ENCODE measurements at places on chromosomes 13 and 19.

- DNase-seq = no peak
Observed at GRCh38 chr19:56273563-56274117, 1.1 kb downstream of the EDDM13 start.

DNA sequence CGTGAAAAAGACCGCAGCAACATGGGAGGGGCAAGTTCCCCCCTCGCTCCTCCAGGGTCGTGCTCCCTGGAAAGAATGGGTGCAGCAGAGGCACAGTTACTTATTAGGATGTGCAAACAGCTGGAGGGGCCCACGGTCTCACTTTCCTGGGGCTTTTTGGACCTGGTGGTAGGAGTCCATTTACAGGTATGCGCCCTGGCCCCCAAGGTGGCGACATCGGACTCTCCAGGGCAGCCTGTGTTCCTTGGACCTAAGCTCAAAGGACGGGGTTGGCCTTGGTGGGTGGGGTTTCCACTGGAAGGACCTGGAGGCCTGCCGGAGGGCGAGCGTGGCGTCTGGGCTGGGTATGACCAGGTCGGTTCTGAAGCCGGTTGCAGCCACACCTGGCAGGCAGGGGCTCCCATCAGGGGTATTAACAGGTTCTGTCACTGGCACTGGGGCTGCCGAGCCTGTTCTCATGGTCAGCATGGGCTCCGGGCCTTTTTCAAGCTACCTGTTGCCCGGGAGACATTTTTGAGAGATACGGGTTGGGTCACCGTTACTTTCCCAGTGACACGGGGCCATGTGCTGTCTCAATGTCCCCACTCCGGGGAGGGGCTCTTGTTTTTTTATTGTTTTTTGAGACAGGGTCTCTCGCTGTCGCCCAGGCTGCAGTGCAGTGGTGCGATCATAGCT lies 5.9 kb downstream of the ZFR2 start:
- no peak for DNase-seq

DNA sequence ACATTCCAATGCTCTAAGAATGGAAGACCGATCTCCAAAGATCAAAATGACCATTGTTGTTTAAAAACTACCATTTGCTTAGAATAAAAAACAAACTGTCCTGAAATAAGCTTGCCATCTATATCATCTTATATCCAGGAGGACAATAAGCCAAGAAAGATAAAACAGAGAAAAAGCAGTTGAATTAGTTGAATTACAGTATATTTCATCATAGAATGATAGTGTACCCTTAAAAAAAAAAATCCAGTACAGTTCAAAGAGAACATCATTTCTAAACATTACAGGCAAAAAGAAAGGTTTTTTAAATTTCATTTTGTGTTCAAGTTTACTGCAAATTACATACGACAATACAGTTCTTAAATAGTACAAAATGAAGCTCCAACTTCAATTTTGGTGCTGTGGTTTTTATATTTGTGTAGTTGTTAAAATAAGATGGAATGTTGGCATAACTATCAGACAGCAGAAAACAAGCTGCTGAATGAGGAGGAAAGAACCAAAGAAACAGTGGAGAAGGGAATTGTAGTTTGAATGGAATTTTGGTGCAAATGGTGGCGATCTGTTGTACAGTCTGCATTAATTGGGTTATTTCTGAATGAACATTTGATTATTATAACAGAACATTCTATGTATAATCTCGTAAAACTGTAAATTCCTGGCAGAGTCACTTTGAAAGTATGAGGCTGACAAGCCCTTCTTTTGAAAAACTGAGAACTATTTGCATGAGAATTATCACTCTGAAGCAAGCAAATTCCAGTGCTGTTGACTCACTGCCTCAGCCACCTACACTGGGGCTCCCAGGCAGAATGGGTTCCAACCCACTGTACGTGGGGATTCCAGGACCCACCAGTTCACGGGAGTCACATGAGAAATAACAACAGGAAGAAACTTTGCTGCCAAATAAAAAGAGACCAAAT lies 37.7 kb downstream of the LHFPL6 start:
- DNase-seq = no peak

DNA sequence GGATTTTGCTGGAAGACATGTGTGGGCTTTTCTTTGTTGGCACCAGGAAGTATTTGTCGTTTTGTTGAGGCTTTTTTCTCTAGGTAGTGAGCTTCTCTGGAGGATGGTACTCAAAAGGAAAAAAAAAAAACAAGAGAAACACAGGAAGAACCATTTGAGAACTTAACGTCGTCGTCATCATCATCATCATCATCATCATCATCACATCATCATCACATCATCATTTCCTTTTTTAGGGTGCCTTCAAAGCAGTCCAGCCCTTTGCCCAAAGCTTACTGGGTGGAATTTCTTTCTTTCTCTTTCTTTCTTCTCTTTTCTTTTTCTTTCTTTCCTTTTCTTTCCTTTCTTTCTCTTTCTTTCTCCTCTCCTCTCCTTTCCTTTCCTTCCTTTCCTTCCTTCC lies 2.2 kb upstream of the AMER2 start:
- no peak for DNase-seq

- no peak for DNase-seq
Observed at GRCh38 chr19:55489711-55490477, 1.7 kb downstream of the SSC5D start.

- DNase-seq = no peak
Observed at GRCh38 chr13:25292301-25292700, 5.0 kb upstream of the MTMR6 start.

DNA sequence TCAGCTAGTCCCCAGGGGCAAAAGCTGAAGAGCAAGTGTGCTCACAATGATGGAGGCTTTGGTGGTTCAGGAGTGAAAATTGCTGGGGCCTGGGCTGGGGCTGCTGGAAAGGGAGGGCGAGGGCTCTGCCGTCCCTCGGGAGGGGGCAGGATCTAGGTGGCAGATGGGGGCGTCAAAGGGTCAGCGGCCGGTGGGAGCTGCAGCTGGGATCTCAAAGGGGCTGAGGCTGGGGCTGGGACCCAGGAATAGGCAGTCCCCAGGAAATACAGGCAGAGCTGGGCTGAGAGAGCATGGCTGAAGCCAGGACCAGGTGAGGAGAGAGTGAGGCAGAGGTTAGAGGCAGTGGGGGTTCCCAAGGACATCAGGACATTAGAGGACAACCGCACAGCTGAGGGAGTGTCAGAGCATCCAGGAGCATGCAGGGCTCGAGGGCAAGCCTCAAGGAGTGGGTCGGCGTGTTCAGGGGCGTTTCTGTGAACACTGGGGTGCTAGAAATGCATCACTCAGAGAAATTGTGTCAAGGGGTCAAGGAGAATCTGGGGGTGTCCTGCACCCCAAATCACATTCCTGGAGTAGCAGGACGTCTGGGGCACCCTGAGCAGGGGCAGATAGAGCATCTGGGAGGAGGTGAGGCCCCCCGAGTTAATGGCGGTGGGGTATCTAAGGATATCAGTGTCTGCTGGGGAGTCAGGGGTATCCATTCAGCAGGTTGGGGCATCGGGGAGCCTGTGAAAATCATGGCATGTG lies 1.2 kb upstream of the SYNE4 start:
- DNase-seq = no peak

DNA sequence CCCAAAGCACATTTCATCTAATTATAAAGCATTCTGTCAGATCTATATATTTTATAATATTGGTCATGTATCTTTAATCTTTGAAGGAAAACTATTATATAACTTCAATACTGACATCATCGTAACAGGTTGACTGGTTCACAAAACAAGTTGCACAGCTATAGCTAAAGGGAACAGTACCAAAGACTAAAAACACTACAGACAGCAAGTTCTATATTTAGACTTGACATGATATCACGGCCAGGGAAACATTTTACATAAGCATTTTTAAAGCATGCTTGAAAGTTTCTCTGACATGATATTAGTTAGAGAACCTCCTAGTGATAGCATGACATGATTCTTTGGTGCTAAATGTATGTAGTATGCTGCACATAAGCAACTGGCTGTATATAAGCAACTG lies 182.5 kb downstream of the NDFIP2 start:
- DNase-seq = no peak

GRCh38 chr19:485077-485476 lies 11.2 kb upstream of the MADCAM1 start:
- no peak for DNase-seq

DNA sequence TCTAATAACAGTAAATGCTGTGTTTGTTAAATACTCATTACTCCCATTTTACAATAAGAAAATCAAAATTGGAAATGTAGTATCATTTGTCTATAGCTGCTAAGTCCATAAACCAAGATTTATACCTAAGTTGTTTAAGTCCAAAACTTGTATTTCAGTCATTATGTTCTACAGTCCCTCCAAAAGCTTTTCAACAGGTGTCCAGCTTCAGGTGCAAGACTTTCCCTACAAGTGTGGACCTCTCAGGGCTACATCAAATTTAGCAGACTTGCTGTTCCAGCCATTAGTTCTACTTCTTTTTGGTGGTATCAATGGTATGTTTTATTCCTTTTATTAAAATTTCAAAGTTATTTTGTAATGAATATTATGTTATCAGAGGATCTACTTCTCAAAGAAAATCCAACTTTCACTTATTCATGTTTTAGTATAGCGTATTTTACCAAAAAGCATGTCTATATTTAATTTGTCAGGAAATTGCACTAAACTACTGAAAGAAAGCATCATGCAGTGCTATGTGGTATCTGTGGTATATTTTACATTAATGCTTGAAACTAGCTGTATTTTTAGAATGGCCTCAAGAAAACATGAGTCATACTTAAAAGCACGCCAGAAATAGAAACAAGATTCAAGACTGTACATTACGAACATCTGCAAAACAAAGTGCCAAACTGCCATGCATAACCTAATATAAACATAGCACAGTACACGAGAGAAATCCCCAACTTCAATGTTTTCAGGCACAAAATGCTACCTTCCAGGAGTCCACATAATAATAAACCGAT lies 44.5 kb downstream of the VWA8 start:
- DNase-seq = no peak

DNA sequence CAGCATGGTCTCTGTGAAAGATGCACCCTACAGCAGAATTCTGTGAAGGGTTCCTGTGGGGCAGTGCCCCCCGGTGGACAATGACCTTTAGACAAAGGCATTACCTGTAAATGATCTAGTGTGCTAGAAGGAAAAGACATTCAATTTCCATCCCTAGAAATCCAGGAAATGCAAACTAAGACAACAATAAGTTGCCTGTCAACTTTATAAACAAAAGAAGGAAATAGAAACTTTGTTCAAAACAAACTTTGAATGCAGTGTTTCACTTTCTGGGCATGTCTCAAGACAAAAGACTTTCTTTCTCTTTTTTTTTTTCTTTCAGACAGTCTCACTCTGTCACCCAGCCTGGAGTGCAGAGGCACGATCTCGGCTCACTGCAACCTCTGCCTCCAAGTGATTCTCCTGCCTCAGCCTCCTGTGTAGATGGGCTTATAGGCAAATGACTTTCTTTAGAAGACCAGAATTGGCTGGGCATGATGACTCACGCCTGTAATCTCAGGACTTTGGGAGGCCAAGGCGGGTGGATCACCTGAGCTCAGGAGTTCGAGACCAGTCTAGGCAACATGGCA lies 15.5 kb downstream of the TEX101 start:
- DNase-seq = no peak

- DNase-seq = no peak
Observed at GRCh38 chr19:324716-325115, 19.9 kb downstream of the MIER2 start.

GRCh38 chr19:1408300-1409203 lies 1.2 kb downstream of the DAZAP1 start:
- DNase-seq = peak; percentile 37

- no peak for DNase-seq
Observed at GRCh38 chr13:28505543-28506135, 10.7 kb upstream of the FLT1 start.

DNA sequence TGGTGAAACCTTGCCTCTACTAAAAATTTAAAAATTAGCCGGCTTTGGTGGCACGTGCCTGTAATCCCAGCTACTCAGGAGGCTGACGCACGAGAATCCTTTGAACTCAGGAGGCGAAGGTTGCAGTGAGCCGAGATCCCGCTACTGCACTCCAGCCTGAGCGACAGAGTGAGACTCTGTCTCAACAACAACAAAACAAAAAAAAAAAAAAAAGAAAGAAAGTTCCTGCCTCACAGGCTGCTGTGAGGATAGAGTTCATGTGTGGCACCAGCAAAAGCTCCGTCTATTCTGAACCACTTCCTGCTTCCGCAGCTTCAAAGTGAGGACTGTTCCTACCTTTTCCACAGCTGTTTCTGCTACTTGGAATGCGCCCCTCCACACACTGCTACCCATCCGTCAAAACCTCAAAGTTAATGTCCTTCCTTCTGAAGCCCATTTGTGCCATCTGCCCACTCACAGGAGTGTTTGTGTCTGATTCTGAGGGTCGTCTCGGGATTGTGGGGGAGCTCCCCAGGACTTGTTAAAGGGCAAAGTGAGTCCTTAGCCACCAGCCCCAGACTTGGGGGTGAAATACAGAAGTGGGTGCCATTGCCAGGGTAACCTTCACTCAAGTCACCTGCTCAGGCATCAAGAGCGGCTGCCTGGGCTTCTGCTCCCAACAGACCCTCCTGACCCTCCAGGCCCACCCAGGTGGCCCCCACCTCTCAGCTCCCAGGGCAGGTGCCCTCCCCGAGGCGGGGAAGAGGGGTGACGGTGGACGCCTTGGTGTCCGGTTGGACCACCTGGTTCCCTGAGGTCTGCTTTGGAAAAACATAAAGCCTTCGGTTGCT lies 2.9 kb downstream of the MFSD12 start:
- DNase-seq = no peak

DNA sequence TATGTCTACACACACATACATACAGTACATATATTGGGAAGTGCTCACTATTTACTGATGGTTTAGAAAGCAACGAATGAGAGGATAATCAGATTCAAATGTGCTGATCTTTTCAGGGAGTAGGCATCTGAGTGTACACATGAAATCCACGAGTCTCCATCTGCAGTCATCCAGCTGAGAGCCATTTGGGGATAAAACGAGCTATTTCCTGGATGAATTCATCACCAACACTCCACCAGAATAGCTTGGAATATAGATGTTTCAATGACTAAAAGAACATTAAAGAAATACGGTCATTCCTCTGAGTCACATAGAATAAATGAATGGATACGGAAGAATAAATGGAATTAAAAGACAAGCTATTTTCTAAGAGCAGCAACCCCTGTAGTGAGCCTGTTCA lies 721.6 kb upstream of the ARGLU1 start:
- DNase-seq = no peak

DNA sequence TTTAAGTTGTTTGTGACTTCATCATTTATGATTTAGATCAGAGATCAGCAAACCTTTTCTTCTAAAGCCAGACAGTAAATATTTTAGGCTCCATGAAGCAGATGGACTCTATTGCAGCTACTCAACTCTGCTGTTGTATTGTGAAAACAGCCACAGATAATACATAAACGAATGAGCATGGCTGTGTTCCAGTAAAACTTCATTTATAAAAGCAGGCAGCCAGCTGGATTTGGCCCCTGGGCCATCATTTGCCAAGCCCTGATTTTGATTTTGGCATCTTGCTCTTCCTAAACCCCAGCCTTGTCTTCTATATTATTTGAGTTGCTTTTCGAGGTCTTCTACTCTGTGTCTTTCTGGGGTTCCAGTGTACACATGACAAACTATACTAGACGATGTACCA lies 41.3 kb downstream of the RNASEH2B start:
- no peak for DNase-seq

Data from T-helper 17 cell (primary cell).